ENCODE measurements at places on chromosomes 12 and 14.

GRCh38 chr14:61668282-61668681, 27.0 kb upstream of the HIF1A start:
- DNase-seq = no peak

- DNase-seq = no peak
These were observed 43.2 kb upstream of the PKP2 start for GRCh38 chr12:32939801-32940200.

- peak; percentile 17 for DNase-seq
These were observed 32.0 kb downstream of the SSH1 start for GRCh38 chr12:108825201-108825950.

GRCh38 chr12:8677362-8677761, 14.7 kb upstream of the MFAP5 start:
- no peak for DNase-seq

GRCh38 chr14:75022655-75023054, 19.9 kb downstream of the EIF2B2 start:
- no peak for DNase-seq

GRCh38 chr12:68667291-68667690, 19.5 kb upstream of the NUP107 start:
- no peak for DNase-seq

DNA sequence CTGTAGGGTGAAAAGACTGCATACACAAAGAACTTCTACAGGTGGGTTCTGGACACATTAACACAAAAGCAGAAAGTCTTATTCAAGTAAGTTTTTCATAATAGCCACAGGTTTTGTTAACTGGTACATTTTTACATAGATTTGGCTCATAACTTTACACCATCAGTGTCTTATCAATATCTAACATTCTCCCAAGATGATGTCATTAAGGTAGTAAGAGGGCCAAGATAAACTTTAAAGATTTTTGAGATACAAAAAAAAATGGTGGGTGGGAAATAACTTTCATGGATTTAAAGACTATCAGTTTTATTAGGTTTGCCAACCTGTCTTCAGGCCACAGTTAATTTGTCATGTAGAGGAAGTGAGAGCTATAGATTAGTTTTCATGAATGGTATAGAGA, 1.7 kb downstream of the SUPT16H start:
- no peak for DNase-seq
